ENCODE measurements at places on chromosomes 5 and 9.

DNA sequence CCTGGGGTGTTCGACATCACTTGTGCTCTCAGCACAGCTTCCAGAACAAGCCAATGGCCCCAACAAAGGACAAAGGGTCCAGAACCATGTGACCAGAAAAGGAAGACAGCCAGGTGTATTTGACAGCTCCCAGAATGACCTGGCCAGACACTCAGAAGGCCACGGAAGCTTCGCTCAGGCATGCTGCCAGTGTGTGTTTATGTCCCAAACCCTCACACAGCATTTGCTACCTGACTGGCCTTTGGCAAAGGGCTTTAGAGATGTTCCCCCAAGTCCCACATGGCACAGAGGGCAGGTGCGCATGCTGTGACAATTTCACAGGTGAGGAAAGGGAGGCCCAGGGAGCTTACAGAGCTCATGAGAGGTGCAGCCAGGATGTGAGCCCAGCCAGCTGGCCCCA, 39.5 kb downstream of the MED10 start:
- DNase-seq, result no peak

GRCh38 chr5:36836831-36837230, 39.7 kb upstream of the NIPBL start:
- DNase-seq, result no peak

GRCh38 chr5:136375920-136376319, 10.6 kb upstream of the TRPC7 start:
- DNase-seq, result no peak

- no peak for DNase-seq
These were observed at the start of gene SLC1A3 for GRCh38 chr5:36606428-36607113. SLC1A3 (plus strand) TSS chr5:36606606; CDS start chr5:36608424, 1,818 bp downstream.

DNA sequence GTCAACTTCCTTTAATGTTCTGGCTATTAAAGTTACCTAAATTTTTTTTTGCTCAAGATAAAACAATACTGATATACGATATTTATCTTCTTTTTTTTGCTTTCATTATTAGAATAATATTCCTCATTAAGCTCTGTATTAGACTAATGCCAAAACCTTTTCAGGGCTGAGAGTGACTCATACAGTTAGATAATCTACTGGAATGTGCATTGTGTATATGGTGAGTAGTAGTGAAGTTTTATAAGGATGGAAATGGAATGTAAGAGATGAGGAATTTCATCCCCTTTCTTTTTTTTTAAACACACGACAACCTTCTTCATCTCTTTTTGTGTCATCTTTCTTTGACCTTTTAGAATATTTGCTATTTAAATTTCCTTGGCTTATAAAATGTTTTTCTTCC, 268.6 kb downstream of the ISL1 start:
- DNase-seq, result no peak

Data from stimulated activated CD4-positive, alpha-beta T cell treated with anti-CD3 and anti-CD28 coated beads, TNF-alpha, amount 100 ng/mL, for 1 hour (primary cell).